Central memory CD8-positive, alpha-beta T cell (primary cell): ENCODE measurements at places on chromosomes 5 and 9.

DNA sequence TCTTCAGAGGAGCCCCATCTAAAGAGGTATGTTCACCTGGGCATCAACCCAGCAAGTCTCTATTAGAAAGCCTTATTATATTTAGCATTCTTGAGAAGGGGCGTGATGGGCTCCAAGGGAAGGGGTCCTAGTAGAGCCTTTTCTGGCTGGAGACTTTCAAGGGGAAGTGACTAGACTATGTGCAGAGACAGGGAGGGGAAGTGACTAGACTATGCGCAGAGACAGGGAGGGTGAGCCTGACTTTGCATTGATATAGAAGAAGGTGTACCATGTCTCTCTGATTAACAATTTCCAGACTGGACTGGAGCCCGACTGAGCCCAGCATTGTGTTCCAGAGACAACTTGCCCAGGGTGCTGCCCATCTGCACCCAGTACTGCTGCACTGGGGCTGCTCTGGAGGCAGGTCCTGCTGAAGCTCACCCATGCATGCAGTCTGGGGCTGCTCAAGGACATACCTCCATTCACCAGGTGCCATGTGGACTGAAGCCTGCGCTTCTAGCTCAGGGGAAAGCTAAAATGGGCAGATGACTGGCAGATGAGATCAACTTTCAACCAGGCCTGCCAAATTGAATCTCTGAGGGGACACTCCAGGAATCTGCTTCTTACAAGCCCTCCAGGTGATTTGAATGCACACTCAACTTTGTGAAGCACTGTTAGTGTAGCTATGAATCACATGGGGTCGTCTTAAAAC lies 83.0 kb upstream of the GNA14 start:
- no peak for DNase-seq

GRCh38 chr5:64462391-64462790 lies 43.4 kb upstream of the RGS7BP start:
- DNase-seq, result no peak

DNA sequence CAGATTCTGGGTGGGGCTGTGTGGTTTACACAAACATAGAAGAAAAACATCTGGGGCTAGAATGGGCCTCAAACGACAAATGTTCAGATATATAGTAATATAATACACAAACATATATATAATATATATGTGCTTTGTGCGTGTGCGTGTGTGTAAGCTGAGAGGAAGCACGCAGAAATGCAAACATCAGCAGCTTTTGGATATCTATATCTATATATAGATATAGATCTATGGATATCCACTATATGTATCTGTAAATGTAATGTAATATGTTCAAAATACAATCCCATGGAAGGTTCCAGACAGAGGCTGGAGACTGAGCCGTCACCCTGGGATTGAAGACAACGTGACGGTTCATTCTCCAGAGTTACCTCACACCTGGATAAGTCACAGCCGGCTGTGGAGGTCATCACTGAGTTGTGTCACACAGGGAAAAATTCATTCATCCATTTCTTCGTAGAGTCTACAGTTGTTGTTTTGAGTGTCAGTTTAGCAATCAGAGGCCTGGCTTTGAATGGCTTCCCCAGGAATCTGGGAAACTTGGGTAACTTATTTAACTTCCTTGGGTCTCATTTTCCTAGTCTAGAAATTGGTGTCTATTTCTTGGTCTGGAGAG lies 123.0 kb upstream of the CPEB4 start:
- no peak for DNase-seq

- no peak for DNase-seq
Measured at GRCh38 chr9:13022756-13023155, 247.9 kb downstream of the LURAP1L start.

DNA sequence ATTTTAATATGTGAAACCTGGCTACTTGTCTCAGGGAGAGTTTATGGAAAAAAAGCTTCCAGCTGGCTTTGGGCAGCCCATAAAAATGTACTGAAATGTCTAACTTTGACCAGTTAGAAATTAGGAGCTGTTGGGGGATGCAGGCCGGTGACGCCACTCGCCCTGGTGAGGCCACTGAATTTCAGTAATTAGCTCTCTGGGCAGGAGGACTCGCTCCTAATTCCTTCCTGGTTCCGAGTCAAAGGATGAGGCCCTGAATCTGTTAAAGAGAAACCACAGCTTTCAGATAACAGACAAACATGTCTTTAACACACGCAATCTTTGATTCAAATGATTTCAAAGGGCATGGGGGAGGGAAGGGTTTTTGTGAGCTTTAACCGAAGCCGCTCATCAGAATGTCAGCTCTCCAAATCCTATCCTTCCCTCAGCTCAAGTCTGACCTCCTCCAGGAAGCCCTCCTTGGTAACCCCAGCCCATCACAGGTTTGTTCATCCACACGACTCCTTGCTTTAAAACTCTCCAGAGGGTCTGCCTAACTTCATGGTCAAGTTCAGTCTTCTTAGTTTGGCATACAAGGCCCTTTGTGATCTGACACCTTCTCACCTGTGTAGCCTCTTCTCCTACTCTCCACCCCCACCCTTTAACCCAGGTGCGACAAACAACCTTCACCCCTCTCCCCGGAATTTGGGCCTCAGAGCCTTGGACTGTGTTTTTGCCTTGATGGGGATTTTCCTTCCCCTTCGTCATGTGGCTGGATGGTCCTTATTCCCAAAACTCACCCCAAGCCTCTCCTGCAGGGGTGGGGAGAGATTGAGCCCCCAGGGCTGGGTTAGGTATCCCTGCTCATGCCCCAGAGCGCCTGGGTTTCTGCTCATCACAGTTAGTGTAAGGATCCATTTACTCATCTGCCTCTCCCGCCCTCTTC lies 13.6 kb upstream of the PHF19 start:
- DNase-seq, result no peak

DNA sequence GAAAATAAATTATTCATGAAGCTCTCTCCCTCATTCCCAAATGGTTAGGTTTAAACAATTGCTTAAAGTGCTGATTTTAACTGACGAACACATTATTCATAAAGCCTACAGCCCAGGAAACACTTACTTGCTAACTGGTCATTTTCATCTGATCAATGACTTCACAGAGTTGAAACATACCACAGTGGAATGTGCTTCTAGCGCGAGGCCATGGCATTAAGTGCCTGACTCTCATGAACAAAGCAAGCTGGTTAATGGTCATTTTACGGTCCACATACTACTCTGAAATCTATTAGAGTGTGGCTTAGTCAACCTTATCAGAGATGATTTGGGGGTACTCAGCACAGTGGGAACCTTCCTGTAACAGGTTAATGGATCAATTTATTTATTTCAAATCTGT lies 114.6 kb downstream of the MED27 start:
- DNase-seq, result no peak

GRCh38 chr5:107499237-107499636 lies 171.5 kb downstream of the EFNA5 start:
- no peak for DNase-seq

DNA sequence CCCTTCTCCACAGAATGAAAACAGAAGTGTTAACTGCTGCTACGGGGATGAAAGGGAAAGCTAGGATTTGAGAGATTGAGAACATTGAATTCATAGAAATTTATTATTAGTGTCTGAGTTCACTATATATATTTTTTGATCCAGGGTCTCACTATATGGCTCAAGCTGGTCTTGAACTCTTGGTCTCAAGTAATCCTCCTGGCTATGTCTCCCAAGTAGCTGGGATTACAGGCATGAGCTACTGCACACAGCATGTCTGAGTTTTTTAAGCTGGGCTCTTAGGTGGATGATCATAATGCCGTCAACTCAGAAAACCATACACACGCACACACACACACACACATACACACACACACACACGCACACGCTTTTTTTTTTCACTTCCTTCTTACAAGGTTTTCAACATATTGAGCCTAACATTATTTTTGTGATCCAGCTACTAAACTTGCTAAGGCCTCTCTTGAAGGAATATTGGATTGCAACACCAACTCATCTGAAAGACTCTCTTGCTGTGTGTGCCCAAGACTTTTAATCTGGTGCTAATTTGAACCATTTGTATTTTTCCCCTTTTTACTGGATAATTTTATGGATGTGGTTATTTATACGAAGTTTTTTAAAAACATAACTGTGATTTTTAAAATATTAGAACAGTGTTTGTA lies 1045.4 kb downstream of the DTWD2 start:
- DNase-seq, result no peak

- no peak for DNase-seq
Measured at GRCh38 chr5:150503977-150504620, 3.8 kb upstream of the NDST1 start.

GRCh38 chr5:103467831-103468230 lies 94.8 kb downstream of the NUDT12 start:
- no peak for DNase-seq

DNA sequence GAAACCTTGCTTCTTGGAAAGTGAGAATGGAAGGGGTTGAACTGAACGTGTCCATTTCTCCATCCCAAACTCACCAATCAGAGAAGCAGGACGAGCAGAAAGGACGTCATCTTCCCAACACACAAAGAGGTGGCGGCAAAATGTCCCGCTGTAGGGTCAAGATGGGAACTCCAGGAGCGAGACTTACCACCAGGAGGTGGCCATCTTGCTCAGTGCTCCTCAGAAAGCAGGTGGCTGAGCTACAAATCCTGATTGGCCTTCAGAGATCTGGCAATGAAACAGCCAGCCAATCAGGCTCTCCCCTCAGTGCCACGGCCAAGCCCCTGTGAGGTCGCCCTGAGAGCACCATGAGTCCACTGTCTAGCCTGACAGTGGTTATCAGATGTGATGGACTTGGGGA lies 259.0 kb downstream of the NDUFS4 start:
- no peak for DNase-seq

DNA sequence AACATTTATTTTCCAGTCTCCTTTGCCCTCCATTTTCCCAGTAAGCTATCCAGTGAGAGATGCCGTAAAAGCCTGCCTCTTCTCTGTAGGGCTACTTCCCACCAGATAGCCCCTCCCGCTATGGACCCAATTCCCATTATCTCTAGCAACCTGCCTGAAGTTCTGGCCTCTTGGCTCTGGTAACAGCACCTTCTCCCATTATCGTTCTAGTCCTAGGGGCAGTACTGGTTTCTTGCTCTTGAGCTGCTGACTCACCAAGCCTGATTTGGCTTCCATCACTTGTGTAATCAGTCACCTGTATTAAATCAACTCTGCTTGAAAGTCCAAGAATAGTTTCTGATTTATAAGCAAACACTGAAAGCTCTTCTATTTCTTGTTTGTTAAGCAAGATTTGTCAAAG lies 42.8 kb upstream of the PARP8 start:
- no peak for DNase-seq

DNA sequence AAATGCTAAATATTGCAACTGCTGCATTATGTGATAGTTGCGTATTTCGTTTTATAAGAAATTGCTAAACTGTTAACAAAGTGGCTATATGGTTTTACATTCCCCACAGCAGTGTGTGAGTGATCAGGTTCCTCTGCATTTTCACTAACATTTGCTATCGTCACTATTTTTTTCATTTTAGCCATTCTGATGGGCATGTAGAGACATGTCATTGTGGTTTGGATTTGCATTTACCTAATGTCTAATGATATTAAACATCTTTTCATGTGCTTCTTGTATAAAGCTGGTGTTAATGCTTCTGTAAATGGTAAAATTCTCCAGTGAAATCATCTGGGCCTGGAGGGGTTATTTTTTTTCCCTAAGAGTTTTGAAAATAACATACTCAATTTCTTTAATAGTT lies 61.6 kb downstream of the ERCC6L2 start:
- no peak for DNase-seq

DNA sequence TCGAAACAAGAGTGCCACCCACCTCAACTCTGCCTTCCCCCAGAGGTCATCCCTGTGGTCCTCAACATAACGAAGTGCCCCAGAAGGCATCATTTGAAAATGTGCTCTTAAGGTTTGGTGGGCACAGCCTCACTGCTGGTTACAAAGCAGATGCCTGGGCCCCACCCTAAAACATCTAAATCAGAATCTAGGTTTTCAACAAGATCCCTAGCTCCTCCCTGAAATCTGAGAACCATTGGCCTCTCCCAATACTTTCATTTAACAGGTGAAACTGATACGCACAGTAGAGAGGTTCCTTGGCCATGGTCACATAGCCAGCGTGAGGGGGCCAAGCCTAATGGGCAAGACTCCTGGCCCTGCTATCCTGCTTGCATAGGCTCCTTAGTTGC lies 376.2 kb upstream of the CLINT1 start:
- DNase-seq, result no peak

DNA sequence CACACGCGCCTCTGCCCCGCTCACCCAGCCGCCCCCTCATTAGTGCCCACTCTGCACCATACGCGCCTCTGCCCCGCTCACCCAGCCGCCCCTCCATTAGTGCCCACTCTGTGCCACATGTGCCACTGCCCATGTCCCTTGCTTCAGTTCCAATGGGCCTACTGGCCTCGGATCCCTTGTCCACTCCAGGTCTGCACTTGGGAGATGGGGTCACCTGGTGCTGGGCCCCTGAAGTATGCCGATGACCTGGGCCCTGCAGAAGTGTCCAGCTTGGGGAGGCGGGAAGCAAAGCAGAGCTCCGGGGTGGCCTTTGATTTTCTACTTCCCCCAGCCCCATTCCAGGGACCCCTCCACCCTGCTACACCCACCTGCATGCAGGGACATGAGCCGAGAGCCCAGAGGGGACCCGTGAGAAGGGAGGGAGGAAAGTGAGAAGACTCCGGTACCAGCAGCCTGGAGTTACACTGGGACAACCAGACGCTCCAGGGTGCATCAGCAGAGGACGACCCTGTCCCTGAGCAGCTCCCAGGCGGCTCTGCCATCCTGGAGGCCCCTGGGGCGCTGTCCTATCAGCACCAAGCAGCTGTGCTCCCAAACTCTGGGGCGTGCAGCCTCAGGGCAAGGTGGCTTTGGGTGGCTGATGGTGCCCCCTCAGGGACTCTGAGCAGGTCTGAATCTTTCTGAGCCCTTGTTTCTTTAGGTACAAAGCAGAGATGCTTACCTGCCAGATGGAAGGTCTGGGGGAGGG lies 140.8 kb downstream of the RXRA start:
- no peak for DNase-seq

- peak; percentile 25 for DNase-seq
Measured at GRCh38 chr5:151094030-151094851, 13.4 kb upstream of the TNIP1 start.

DNA sequence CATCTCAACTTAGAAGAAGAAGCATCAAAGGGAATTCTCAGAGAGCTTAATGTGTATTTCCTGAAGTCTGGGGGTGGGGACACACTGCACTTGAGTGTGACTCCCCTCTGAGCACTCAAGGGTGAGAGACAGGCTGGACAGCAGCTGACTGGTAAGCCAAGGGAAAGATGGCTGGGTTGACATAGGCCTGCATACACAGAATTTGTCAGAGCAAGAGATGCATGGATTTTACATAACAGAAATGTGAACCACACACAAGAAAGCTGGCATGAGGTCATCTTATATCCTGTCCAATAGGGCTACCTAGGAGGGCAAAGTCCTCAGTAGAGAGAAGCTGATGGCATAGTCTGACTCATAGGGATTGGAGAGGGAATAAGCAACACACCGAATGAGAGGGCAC lies 114.3 kb upstream of the EPB41L4A start:
- DNase-seq, result no peak

DNA sequence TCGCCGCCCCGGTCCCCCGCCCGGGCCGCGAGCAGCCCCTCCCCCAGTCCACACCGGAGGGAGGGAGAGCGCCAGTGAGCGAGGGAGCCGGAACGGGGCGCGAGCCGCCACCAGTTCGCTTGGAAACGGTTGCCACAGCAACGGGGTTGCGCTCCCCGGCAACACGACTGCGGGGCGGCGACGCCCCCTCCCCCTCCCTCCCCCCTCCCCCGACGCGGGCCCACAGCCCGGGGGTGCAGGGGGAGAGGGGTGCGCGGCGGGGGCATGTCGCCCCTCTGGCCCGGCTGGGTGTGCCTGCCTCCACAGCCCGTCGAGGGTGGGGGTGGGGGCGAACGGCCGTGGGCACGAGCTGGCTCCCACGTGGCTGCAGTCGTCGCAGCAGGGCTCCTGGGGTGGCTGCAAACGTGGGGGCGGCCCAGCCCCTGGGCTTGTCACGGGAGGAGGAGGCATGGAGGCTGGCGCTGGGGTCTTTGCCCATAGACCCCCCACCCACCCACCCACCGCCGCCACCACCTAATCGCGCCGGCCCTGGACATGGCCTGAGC lies 524 bp downstream of the PRR7 start:
- DNase-seq, result peak; percentile 72
